ENCODE measurements at places on chromosomes 2 and 18.

GRCh38 chr18:61963705-61964104 is 70.9 kb upstream of the RNF152 start:
- DNase-seq: no peak

DNA sequence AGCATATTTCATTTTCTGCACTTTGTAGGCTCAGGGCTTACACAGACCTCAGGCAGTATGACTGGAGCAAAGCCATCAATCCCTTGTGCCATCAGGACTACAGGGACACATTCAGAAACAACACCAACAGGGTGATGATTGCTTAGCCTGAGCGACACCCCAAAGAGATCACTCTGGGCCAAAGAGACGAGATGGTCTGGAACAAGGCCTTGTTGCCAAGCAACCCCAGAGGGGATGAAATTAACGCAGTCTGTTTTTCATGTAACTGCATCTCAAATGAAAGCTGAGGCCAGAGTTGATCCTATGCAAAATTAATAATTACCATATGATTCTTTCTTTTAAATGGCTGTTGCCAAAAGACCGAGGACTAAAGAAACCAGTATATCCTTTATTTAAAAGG is 20.2 kb upstream of the B3GNT2 start:
- no peak for DNase-seq

GRCh38 chr2:172230889-172231401 is 128.2 kb upstream of the DLX2 start:
- DNase-seq: no peak

- no peak for DNase-seq
Measured at GRCh38 chr2:28567061-28567471, 71.2 kb downstream of the PLB1 start.

GRCh38 chr18:76572518-76573247 is 77.6 kb upstream of the ZNF516 start:
- no peak for DNase-seq

DNA sequence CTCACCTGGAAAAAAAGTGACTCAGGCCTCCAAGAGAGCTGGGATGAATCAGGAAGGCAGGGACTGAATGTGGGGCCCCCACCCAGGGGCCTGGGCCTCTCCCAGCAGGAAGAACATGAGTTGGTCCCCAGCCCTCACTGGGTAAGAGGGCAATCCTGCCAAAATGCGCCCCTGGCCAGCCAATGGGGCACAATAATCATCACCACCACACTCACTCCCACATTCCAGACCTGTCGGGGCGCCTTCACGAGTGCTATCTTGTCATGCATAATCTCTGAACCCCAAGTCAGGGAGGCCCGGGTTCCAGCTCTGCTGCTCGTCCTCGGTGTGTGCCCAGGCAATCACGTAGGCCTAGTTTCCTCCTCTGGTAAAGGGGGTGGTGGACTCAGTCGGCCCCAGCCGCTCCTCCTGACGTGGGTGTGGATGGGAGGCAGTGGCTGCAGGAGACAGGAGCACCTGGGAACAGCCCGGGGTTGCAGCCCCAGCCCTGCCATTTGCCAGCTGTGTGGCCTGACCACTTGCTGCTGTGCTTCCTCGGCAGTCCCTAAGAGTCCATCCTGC is 115.1 kb downstream of the CYP26B1 start:
- no peak for DNase-seq

- DNase-seq: peak; percentile 7
Measured at GRCh38 chr2:152635635-152636298, 81.5 kb downstream of the PRPF40A start.

DNA sequence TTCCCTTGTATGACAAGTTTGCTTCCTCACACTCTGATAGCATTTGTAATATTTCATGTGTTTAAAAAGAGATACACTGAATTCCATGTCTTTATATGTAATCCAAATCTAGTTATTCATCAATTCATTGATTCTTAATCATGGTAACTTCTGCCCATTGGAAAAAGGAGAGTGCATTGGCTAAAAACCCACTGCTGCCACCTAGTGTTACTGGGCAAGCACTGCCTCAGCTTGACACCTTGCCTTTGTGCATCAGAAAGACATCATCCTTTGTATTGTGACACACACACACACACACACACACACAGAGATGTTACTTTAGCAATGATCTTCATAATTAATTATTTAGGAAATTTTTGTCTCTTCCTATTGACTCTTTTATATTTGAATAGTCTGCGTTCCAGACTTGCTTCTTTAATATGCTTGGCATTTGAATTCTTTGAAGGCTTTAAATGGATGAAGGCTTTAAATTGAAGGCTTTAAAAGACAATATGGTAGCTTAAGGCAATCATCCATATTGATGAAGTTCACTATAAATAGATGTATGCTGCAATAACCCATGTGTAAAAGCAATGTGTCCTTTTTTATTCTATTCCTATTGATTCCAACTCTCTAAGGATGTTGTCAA is 414.2 kb upstream of the CHST9 start:
- no peak for DNase-seq

DNA sequence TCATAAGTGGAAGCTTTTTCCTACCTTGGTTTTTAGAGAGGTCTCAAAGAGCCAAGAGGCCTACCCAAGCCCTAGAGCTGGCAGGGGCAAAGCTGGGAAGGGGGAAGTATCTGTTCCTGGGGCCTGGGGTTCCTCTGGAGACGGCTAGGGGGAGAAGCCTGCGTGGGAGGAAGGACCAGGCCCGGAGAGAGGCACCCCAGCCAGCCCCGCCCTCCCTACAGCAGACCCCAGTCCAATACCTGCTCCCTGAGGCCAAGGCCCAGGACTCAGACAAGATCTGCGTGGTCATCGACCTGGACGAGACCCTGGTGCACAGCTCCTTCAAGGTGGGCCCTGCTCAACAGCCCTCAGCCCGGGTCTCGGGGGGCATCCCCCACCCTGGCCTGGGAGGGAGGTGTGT is 2.2 kb downstream of the CTDSP1 start:
- no peak for DNase-seq

GRCh38 chr2:211512806-211513205 is 956.4 kb downstream of the CPS1 start:
- peak; percentile 70 for DNase-seq

DNA sequence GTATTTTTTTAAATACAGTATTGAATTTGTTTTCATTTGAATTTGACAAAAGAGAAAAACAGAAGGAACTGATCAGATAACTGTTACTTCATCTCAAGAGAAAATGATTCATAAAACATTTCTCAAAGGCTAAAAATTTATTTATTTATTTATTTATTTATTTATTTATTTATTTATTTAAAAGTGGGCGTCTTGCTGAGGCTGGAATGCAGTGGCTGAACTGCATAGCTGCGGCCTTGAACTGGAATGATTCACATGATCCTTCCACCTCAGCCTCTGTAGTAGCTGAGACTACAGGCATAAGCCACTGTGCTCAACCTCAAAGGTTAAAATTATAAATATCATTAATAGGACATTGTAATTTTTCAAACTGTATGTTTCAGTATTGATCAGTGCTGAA is 4.5 kb upstream of the PUM2 start:
- DNase-seq: no peak

DNA sequence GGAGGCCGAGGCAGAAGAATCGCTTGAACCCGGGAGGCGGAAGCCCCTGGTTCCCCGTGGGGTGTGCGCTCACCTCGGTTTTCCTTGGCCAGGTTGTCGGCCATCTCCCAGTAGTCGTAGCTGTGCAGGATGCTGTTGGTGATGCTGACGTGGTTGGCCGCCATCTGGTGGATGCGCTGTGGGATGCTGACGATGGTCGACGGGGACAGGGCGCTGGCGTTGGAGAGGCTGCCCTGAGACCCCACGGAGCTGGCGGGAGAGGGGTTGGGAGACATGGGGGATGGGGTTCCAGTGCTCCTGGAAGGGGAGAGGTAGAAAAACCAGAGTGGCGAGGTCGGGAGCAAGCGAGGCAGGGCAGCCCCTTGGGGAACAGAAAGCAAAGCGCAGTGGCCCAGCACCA is 64.4 kb upstream of the REV1 start:
- no peak for DNase-seq

GRCh38 chr2:1553671-1554295 is 140.5 kb downstream of the TPO start:
- DNase-seq: peak; percentile 99

DNA sequence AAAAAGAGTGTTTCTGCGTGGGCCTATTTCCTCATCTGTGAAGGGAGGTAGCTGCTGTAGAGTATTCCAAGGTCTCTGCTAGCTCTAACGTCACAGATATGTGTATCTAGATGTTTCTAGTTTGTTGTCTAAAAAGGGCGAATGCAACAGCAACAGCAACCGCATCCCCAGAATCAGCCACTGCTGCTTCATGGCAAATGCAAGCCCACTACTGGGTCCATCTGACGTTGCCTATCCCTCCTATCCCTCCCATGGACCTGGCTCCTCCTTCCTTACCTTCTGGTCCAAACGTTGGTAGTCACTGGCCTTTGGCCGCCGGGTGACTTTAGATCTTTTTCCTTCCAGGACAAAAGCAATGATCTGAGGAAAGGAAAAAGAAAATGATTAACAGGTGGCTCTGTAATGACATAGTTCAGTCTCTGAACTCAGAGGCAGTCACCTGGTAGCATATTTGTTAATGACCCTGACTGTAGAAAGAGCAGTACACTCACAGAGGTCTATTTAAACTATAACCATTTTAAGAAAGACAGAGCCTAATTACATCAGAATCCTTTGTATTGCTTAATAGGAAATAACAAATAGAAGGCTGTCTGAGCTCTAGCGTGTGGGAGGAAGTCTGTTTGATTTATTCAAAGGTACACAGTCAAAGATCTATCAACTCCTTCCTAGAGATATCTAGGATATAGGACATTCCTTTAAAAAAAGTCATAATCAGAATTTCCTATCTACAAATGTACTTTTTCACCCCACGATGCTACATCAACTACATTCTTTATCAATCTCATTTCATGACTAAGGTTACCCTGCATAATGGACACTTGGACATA is 2.9 kb downstream of the TGOLN2 start:
- peak; percentile 98 for DNase-seq

DNA sequence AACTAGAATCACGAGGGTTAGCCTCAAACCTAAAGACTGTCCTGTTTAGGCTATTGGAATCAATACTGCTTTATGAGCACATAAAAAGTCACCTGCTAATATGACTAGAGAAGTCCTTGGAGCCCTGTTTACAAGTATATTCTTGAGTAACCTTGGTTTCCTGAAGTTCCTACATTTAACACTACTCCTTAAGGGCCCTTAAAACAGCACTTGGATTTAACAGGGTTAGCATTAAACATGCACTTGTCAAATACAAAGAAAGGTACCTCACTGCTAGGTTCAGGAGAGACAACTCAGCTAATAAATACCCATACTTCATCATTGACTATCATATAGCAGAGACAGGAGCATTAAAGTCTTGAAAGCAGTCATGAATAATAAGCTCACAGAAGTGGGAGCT is 96.7 kb downstream of the SLC5A7 start:
- DNase-seq: no peak

GRCh38 chr2:86746939-86747338 is 26.8 kb downstream of the RMND5A start:
- no peak for DNase-seq

DNA sequence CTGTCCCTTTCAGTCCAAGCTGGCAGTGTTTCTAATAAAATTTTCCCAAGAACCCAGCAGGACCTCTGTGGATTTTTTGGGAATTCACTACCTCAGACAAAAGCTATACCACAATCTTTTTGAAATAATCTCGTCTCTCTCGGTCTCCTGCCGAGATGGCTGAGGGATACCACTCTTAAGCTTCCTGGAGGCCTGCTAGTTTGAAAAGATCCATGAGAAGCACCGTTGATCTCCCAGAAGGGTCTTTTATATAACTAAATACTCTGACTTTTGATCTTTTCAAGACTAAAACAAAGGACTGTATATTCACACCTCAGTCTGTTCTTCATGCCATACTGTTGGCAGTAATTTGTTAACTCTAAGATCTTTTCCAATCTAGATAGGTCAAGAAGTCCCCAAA is 141.7 kb downstream of the UPP2 start:
- DNase-seq: no peak

GRCh38 chr18:3692691-3693090 is 242.7 kb downstream of the TGIF1 start:
- DNase-seq: no peak

DNA sequence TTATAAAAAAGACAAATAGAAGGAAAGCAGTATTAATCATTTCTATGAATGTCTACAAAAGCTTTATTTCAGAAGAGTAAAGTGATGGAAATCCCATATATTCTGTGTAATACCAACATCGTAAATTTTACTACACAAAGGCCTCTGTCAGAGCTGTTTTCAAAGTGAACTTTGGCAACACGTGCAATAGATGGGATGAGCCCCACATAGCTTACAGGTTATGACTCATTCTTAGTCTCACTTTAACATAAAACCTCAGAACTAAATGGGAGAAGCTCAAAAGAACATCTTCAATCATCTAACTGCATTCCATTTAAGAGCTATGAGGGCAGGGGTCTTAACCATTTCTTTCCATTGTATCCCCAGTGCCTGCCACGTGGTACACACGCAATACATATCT is 11.5 kb downstream of the VPS4B start:
- DNase-seq: no peak

DNA sequence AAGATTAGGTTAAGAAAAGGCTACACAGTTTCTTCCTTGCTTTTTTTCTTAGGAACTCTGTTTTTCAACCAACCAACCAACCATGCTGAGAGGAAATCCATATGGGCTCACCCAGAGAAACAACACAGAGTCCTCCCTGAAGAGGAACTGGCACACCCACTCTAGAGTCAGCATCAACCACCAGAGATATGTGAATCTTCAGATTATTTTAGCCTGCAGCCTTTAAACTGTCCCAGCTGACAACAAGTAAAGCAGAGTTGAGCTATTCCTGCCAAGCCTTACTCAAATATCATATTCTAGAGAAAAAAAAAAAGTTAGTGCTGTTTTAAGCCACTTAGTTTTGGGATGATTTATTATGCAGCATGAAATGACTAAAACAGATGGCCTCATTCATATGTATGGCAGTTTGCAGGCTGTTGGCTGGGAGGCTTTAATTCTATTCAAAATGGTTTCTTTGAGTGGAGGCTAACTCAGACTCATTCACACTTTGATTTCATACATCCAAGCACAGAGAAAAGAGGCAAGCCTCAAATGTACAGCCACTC is 1637.7 kb upstream of the LRRTM1 start:
- DNase-seq: no peak

- DNase-seq: no peak
Measured at GRCh38 chr2:31004257-31004656, 134.0 kb downstream of the GALNT14 start.

- no peak for DNase-seq
Measured at GRCh38 chr2:182897137-182897536, 30.7 kb upstream of the FRZB start.

- DNase-seq: no peak
Measured at GRCh38 chr2:183123117-183123958, 905 bp upstream of the NUP35 start.

DNA sequence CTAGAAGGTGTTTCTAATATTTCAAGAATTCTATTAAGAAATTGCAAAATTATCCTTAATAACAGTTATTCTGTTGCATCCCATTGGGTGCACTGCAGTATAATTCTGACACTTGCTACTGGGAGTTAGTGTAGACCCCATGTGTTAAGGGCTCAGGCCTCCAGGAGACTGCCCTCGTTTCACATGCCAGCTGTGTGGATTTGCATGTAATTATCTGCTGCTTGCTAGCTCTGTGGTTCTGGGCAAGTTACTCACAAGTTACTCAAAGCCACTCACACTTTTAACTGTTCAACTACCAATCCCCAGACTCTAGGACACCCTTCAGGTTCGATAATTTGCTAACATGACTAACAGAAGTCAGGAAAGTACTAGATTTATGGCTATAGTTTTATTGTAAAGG is 38.6 kb downstream of the ST6GAL2 start:
- DNase-seq: no peak

- no peak for DNase-seq
Measured at GRCh38 chr2:39266139-39266805, 22.5 kb upstream of the CDKL4 start.

GRCh38 chr2:141411419-141411818 is 719.4 kb downstream of the LRP1B start:
- no peak for DNase-seq

Data from epithelial cell of proximal tubule (primary cell).